ENCODE measurements at places on chromosomes 2 and 18. TPM values are rescaled to one million over a fixed set of nuclear protein-coding genes. Genes with fewer than 3 reads are reported as not detected.

GRCh38 chr2:11904029-11904428, 157.6 kb downstream of the LPIN1 start:
- DNase-seq = no peak

- no peak for DNase-seq
Observed at GRCh38 chr2:237743024-237743423, 55.6 kb upstream of the RBM44 start.

GRCh38 chr2:165794536-165794928, 485 bp upstream of the GALNT3 start:
- DNase-seq = no peak

The MOCOS gene
- 3.2 TPM for total RNA-seq

The MOGAT1 gene
- total RNA-seq = not detected

DNA sequence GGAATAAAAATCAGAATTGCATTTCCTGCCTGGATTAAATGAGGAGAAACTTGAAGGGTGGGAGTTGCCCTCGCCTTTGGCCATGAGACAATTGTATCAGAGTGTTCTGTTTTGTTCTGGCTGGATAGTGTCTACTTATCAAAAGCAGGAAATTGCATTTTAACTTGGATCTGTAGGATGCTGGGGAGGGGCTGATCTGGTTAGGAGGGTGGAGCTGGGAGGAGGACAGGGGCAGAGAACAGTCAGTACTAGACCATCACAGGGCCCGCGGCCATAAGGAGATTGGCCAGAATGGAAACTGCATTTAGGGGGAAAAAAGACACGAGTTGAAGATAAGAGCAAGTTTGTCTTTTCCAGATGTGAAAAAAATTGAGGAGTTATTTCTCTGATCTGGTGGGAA, 199.1 kb upstream of the POU3F3 start:
- DNase-seq = no peak

The RESP18 gene
- total RNA-seq = not detected

DNA sequence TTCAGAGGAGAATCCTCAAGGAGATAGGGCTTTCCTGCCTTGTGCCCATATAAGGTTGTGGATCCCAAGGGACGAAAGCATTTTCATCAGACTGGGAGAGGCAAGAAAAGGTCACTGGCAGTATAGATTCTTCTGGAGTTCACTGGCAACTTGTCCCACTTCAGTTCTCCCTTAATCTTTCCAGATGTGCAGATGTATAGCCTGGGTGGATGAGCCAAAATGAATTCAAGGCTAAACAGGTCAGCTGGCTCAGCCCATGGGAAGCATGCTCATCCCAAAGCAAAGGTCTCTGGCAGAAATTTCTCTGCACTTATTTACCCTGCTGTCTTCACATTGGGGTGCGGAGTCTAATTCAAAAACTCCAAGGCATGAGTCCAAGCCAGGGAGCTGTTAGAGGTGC, 148.9 kb upstream of the TNP1 start:
- DNase-seq = no peak

The SH3BP4 gene
- 89.1 TPM for total RNA-seq

The FIGLA gene
- not detected for total RNA-seq

DNA sequence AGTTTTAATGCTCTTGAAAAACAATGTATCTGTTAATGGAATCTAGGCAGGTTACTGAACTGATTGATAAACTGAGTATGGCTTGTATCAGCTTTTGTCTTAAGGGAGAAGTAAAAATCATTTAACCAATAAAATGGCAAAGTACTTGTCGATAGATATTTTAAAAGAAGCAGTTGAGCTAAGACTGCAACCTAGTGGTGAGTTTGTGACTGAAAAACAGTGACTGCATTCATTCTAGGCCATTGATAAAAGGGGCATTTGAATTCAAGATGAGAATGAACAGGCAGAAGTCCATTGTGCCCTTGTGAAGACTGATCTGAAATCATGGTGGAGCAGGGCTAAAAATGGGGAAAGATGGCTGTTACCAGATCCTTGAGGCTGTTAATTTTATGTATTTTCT, 59.4 kb upstream of the MSTN start:
- peak; percentile 19 for DNase-seq

The KIF3C gene
- 6.3 TPM for total RNA-seq

GRCh38 chr2:128271911-128272600, 46.6 kb downstream of the HS6ST1 start:
- no peak for DNase-seq

GRCh38 chr2:230711224-230711623, 1.4 kb upstream of the CAB39 start:
- DNase-seq = no peak

- peak; percentile 54 for DNase-seq
Observed at GRCh38 chr2:119476301-119477112, 44.9 kb downstream of the TMEM37 start.

DNA sequence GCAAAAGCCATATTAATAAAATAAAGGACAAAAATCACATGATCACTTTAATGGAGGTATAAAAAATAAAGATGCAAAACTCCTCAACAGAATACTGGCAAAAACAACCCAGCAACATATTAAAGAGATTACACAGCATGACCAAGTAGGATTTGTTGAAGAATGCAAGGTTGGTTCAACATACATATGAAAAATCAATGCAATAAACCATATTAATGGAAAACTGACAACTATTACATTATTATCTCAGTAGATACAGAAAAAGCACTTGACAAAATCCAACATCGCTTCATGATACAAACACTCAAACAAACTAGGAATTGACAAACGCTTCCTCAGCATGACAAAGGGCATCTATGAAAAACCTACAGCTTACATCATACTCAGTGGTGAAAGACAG, 76.7 kb downstream of the CRACDL start:
- no peak for DNase-seq

- DNase-seq = peak; percentile 39
Observed at GRCh38 chr2:217890445-217890844, 112.3 kb downstream of the TNS1 start.

DNA sequence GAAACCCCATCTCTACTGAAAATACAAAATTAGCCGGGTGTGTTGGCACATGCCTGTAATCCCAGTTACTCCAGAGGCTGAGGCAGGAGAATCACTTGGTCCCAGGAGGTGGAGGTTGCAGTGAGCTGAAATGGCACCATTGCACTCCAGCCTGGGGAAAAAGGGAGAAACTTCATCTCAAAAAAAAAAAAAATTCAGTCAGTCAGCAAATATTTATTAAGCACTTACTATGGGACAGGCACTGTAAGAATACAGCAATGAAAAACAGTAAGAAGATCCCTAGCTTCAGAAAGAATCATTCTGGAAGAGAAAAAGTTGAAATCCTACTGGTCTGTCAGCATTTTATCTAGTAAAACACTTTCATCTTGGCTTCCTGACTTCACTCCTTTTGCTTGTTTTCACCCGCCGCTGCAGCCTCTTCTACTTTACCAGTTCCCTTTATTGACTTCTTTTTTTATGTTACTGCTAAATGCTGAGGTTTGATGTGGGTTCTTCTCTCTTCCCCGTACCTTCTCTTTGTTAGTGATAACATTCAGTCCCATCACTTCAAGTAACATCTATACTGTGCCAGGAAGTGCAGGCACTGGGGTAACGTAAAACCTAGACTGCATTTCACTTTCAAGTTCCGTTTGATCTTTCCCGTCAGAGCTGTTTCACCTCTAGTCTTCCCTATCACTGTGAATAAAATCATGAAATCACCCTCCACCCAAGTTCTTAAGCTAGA, 10.8 kb upstream of the TAF4B start:
- no peak for DNase-seq

- no peak for DNase-seq
Observed at GRCh38 chr2:1249897-1250687, 163.2 kb upstream of the TPO start.

The VWA3B gene
- not detected for total RNA-seq

DNA sequence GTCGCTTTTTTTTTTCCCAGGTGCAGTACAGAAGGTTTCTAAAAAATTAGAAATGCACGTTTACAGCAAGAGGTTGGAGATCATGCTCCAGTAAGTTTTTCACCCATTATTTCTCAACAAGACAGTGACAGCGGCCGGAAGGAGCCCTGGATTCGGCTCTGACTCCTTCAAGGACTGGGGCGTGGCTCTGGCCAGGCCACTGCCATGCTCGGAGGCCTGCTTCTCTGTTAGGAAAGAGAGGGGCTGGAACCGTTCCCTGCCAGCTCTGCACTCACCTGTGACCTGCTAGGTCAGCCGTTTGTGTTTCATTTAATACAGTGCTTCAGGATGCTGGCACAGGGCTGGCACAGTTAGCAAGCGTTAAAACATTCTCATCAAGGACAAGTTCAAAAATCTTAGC, 6.7 kb upstream of the IAH1 start:
- no peak for DNase-seq

DNA sequence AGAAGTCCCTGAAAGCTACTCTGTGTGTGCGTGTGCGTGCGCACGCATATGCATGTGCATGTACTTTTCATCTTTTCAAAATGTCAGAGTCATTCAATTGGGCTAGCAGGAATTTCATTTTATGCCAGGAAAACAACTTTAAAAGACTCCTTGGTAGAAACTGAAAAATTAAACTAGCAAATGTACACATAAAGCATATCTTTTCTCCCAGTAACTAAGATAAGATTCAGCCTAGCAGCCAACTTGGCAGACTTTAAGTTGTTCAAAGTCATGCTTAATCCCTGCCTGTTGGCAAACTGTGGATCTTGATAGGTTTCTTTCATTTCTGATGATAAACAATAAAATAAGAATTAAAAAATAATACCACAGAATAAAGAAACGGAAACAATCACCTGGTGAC, 1129.1 kb downstream of the LRP1B start:
- DNase-seq = no peak

The FN1 gene
- 990 TPM for total RNA-seq

DNA sequence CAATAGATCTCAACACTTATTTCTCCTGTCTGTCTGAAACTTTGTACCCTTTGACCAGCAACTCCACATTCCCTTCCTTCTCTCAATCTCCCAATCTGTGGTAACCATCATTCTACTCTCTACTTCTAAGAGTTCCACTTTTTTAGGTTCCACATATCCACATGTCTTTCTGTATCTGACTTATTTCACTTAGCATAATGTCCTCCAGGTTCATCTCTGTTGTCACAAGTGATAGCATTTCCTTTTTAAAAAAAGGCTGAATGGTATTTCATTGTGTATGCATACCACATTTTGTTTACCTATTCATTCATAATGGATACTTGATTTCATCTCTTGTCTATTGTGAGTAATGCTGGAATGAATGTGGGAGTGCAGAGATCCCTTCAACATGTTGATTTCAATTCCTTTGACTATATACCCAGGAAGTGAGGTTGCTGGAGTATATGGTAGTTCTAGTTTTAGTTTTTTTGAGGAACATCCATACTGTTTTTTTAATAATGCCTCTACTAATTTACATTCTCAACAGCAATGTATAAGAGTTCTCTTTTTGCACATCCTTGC, 18.8 kb upstream of the MMADHC start:
- peak; percentile 19 for DNase-seq

- DNase-seq = no peak
Observed at GRCh38 chr18:49109565-49110251, 158.9 kb upstream of the SMAD7 start.

GRCh38 chr2:5453220-5454050, 238.7 kb upstream of the SOX11 start:
- no peak for DNase-seq

The ALK gene
- total RNA-seq = 0.37 TPM

DNA sequence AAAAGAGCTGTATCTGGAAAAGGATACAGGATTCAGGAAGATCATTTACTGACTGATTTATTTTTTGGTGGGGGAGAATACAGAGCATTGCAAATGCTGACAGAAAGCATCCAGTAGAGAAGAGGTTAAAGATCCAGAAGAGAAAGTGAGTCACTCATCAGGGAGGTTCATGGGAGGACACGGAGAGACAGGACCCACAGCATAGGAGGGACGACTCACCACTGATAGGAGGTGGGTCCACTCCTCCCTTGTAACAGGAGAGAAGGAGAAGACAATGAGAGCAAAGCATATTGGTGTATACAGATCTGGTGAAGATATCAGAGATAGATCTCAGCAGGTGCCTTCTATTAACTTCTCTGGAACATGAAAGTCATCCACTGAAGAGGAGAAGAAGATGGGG, 142.4 kb upstream of the AQP4 start:
- DNase-seq = no peak

DNA sequence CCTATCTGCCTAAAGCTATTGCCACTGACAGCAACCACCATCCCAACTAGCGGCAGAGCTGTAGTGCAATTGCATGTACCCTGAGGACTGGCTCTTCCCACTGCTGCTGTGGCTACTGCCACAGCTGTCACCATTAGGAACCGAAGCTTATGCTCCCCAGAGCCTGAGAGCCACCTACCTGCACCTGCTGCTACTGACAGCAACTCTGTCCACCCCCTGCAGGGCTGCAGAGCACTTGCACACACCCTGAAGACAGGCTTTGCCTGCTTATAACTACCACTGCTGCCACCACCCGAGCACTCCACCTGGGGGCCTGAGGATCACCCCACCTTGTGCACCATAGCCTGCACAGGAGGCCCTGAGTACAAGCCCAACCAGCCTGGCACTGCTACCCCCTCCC, 217.6 kb upstream of the FOSL2 start:
- DNase-seq = no peak

The ZNF2 gene
- total RNA-seq = 7.4 TPM

The TEKT4 gene
- total RNA-seq = not detected

The LAMA1 gene
- total RNA-seq = 1.6 TPM

The AGXT gene
- total RNA-seq = not detected

The IL1R2 gene
- total RNA-seq = not detected

DNA sequence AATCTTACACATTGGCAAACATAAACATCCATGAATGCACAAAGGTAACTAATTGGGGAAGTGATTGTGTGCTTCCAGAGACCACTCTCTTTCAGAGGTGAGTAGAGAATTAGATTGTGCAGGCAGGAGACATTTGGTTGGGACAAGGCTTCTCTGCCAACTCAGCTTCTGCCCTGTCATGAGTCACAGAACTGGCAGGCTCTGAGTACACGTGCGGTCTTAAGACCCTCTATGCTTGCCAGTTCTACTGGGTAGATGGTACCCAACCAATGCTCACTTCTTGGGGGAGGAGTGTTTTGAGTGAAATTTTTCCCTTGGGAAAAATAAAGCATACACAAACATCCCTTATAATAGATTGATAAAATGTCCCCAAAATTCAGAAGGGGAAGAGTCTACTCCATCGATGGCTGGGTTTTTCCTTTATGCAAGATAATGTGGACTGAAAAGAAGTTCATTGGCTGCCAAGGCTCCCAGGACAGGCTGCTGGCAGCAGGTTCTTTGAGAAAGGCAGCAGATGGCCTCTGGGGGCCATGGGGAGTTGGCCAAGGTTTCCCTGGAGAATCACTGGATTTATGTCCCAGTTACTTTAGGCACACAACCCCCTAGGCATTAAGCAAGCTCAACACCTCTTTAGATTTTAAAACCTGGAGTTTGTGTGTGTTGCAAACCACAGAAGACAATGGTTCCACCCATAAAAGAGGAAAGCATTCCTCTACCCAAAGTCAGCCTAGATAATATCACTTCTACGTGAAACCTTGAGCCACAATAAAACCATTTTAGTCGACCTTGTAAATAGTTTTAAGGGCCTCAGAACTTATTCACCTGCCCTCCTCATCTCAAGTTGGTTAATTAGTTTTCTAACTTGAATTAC, 417.0 kb downstream of the TXNL1 start:
- DNase-seq = peak; percentile 87

- DNase-seq = no peak
Observed at GRCh38 chr2:157473581-157473980, 29.7 kb upstream of the CYTIP start.

- DNase-seq = no peak
Observed at GRCh38 chr2:106830191-106830590, 55.8 kb downstream of the ST6GAL2 start.
